T1000 (cell line): ENCODE measurements at places on chromosomes 6 and 20.

GRCh38 chr6:20565342-20565741 lies 31.1 kb downstream of the CDKAL1 start:
- no peak for DNase-seq

- no peak for DNase-seq
Measured at GRCh38 chr6:154606457-154606856, 96.0 kb upstream of the CNKSR3 start.

DNA sequence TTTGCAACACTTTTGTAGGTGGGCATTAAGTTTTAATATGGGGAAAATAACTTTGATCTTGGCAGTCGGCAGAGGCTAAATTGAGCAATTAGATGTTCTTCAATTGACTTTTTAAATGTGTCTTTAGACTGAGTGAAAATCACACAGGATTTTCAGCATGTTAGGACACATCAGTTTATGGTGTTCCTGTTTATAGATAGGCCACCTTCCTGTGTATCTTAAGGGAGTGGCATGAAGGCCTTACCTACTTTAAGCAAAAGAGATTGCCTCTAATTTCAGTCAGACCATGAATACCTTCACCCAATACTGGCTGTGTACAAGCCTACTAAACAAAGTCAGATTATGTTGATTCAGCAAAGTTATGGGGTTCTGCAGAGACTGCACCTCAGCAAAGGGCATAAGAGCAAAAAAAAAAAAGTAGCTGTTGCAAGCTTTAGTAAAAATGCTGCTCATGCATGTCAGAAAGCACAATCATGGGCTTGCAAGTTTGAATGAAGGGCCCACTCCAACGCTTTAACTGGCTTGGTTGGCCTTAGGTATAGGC lies 848.4 kb downstream of the PHF3 start:
- no peak for DNase-seq

- DNase-seq, result peak; percentile 75
Measured at GRCh38 chr6:36765594-36766398, 68.2 kb downstream of the RAB44 start.

DNA sequence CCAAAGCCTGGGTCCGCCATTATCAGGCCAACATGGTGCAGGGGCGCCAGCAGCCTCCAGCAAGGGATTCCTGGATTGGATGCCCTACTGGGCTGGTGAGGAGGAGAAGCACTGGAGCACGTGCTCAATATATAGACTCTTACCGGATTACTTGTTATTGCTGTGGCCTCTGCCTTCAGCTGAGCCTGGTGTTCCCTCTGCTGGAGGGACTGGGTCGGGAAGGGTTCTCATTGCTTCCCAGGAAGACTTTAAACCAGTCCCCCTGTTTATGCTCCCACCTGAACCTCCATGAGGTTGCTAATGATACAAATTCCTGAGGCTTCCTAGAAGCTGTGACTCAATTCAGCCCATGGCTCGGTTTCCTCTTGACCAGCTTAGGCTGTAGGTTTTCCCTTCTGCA lies 186.7 kb upstream of the ARID1B start:
- DNase-seq, result no peak

DNA sequence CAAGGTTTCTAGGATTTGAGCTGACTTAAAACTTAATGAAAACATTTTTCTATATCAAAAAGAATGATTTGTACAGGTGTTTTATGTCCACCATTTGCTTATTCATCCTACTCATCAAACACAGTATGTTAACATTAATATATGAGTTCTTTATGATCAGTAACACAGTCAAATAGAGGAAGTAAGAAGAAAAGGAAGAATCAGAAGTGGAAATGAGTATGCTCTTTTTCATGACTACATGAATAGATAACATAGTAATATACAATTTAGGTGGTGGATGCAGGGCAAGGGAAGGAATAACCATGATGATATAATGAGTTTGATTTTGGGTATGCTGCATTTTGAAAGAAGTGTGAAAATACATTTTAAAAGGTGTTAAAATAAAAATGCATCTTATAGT lies 16.5 kb downstream of the KPNA5 start:
- no peak for DNase-seq

GRCh38 chr6:36223706-36224105 lies 27.2 kb downstream of the BRPF3 start:
- no peak for DNase-seq

DNA sequence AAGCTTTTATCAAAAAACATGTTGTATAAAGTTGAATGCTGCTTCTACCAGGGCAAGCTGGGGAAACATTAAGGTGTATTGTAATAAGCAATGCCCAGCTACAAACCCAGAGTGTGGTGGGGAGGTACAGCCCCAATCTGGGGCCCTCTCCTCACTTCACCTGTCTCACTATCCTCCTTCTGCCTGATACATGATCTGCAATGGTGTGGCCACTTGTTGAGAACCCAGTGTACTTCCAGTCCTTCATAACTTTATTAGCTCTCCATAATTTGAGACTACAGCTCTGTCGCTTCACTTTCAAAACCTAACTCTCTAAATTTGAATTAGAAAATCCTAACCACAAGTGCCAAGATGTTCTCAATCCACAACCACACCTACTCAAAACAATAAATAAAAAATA lies 84.9 kb downstream of the EPB41L2 start:
- DNase-seq, result no peak

GRCh38 chr6:40989204-40990169 lies 49.5 kb downstream of the UNC5CL start:
- no peak for DNase-seq

DNA sequence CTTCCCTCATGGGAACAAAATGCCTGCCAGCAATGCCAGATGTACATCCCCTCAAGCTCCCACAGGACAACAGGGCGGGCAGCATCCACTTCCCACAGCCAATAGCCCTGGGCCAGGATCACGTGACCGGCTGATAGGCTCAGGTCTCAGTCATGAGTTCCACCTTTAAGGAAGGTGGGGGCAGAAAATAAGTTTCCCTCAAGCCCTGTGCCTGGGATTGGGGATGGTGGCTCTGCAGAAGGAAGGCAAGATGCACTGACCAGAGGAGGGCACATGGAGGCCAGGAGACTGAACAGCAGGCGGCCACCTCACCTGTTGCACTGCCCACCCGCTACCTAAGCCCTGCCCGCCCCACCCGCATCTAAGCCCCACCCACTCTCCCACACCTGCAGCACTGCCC lies 149.1 kb downstream of the BMP7 start:
- no peak for DNase-seq

DNA sequence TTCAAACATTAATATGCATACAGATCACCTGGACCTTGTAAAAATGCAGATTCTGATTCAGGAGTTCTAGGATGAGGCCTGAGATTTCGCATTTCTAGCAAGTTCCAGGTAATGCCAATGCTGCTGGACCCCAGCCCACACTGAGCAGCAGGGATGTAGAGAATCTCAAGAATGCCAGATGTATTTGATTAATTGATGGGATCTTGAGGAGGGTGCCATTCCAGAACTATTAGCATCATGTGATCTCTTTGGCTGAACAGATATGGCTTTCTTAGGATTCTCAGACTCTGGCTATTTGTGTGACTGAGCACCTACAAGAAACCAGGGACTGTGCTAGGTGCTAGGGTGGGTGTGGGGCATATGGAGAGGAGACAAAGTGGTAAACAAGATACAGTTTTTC lies 16.5 kb upstream of the SNX3 start:
- DNase-seq, result no peak

GRCh38 chr6:63245420-63245819 lies 34.2 kb downstream of the FKBP1C start:
- DNase-seq, result no peak

DNA sequence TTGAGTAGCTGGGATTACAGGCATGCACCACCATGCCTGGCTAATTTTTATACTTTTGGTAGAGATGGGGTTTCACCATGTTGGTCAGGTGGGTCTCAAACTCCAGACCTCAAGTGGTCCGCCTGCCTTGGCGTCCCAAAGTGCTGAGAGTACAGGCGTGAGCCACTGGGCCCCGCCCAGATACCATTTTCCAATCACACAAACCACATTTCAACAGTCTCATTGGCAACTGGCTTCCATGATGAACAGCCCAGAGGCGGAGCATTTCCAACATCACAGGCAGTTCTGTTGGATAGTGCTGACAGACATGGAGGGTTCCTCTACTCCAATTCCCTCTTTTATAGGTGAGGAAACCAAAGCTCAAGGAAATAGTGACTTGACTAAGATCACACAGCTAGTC lies 43.9 kb upstream of the PLCB4 start:
- DNase-seq, result no peak

DNA sequence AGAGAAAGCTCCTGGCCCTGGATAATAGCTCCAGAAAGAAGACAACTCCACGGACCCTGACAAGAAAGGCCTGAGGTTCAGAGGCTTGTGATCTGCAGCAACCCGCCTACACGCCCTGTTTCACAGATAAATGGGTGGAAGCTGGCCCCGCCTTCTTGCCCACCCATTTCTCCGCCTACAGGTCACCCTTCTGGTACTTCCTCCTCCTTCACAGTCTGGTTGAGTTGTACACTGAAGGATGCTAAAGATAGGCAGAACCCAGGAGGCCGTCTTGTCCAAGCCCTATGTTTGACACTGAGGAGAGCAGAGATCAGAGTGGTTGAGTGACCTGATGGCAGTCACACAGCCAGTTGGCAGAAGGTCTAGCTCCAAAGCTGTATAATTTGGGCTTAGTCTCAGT lies 34.2 kb upstream of the MDGA1 start:
- no peak for DNase-seq

DNA sequence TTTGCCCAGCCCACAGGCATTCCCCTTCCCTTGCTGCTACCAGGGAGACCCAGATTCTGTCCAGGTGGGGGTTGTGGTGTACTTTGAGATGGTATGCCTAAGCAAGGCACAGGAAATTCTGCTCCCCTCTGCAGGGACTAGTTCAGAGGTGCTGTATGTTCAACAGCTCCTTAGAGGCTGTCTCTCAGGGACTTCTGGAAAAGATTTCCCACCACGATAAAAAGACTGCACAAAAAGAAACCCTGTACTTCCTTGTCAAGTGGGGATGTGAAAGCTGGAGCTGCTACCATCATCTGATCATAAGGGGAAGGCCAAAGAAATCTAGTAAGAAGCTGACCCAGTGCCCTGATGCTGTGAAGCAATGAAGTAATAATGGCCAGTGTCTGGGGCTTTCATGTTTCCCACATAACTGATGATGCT lies 51.5 kb upstream of the SMIM29 start:
- DNase-seq, result no peak

- no peak for DNase-seq
Measured at GRCh38 chr20:4840801-4841200, 119.1 kb downstream of the PRND start.

DNA sequence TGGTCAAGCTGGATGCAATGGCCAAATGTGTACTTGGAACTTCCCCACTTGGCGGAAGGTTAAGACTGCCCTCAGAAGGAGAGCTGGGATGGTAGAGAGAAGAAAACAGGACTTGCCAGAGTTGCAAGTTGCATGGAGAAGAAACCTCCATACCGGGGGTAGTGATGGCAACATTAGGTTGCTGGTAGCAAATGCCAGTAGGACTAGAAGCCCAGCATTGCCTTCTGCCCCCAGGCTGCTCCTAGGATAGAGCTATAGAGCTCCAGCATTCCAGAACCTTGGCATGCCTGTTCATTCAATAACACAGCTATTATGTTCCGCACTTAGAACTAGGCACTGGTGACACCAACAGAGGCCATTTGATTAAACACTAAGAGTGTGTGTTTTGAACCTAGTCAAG lies 26.6 kb downstream of the TFEB start:
- no peak for DNase-seq

GRCh38 chr20:17376031-17376430 lies 149.2 kb downstream of the PCSK2 start:
- DNase-seq, result no peak

GRCh38 chr6:100962466-100962865 lies 81.3 kb upstream of the ASCC3 start:
- DNase-seq, result no peak

GRCh38 chr6:121479486-121480098 lies 44.1 kb downstream of the GJA1 start:
- no peak for DNase-seq

GRCh38 chr6:75613056-75613501 lies 11.4 kb downstream of the SENP6 start:
- no peak for DNase-seq

GRCh38 chr6:14442242-14442641 lies 324.7 kb downstream of the CD83 start:
- DNase-seq, result no peak

GRCh38 chr6:159730332-159730676 lies 3.0 kb downstream of the WTAP start:
- no peak for DNase-seq

DNA sequence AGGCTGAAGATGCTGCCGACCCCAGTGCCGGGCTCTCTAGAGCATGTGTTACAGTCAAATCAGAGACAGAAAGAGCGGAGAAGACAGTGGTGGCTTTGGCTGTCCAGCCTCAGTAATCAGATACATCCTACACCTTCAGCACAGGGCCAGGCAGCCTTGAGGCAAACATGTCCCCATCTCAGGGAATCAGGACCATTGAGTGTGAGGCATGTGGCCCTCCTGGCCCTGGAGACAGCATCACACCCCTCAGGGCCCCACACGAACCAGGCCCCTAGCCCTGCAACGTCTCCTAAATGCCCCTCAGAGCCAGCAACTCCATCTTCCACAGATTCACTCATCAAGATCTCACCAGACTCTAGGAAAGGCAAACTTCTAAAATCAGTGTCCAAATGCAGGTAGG lies 24.5 kb downstream of the PXDC1 start:
- no peak for DNase-seq

DNA sequence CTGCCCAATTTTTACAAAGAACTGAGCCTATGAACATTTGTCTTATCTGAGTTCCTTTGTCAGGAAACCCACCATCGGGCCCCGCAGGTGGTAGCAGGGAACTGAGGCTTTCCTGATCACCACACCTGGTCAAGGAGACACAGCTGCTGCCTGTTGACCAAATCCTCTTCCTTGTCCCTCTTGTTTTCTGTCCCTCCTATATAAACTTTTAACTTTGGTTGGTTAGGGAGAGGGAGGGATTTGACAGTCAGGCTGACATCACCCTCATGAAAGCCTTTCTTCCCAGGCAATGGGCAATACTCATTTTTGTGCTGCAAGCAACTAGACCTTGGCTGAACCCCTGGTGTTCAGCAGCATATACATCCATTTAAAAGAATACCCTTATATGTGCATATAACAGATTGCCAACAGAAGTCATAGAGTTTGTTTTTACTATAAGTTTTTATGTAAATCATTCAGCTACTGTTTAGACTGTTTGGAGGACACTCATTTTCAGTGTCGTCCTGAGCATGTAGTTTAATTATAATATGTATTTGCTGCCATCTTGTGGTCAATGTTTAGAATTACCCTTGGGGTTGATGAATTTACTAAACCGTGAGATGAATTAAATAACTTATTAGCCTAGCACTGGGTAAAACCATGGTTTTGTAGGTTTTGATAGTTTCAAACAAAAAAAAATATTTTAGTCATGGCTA lies 17.0 kb downstream of the CRISP1 start:
- DNase-seq, result no peak
